NCI-H748 treated with DMSO at 0.1 percent for 48 hours (cell line): ENCODE measurements at places on chromosomes 12 and 14.

DNA sequence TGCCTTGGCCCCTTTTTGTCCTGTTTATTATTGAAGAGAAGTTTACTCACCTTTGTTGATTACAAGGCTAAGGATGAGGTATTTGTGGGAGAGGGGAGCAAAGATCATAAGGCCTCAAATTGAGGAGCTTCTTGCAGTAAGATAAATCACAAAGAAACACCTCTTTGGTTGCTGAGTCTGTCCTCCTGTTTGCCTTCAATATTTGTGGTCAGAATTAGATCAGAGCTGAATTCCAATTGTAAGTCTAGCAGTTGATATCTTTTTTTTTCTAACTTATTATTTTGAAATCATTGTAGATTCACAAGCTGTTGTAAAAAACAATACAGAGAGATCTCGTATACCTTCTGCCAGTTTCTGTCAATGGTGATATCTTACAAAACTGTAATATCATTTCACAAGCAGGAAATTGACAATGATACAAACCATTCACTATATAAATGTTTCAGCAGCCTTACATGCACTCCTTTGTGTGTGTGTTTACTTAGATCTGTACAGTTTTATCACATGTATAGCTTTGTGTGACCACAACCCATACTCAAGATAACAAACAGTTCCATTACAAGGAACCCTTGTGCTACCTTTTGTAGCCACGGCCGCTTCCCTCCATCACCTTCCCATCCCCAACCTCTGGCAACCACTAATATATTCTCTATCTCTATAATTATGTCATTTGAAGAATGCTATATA, 97.4 kb downstream of the KICS2 start:
- peak; percentile 63 for DNase-seq

- no peak for DNase-seq
These were observed 96.6 kb upstream of the PCED1B start for GRCh38 chr12:46982629-46983392.

- DNase-seq = no peak
These were observed 55.5 kb downstream of the STON2 start for GRCh38 chr14:81344481-81345160.

GRCh38 chr12:77584860-77585259, 245.8 kb upstream of the NAV3 start:
- DNase-seq = no peak

DNA sequence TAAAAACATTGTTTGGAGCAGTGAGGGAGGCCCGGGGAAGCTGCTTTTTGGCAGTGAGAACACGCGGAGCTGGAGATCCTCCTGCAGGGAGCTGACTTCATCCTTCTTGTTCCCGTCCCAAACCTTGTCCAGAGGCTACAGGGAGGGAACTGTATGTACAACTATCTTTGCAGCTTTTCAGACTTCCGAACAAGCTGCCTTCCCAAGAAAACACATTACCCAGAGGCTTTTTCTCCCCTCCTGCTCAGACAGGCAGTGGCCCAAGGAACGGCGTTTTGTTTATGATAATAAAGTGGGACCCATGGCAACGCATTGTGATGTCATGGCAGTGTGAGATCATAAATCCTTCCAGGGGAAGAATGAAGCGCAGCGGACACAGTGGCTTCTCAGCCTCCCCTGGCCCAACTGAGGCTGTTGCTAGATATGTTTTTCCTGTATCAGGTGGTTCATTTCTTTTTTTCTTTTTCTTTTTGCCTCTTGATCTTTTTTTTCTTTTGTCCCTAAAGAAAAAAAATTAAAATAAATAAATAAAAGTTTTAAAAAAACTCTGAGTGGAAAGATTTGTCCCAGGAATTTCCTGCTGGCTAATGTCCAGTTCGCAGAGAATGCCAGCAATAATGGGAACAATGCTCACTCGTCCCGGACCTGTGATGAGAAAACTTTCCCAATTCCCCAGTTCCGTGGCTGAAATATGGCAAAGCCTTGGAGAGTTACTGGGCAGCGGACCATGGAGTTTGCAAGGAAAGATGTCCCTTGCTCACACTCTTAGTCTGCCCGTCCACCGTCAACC, 103.4 kb upstream of the MAP1LC3B2 start:
- DNase-seq = no peak

DNA sequence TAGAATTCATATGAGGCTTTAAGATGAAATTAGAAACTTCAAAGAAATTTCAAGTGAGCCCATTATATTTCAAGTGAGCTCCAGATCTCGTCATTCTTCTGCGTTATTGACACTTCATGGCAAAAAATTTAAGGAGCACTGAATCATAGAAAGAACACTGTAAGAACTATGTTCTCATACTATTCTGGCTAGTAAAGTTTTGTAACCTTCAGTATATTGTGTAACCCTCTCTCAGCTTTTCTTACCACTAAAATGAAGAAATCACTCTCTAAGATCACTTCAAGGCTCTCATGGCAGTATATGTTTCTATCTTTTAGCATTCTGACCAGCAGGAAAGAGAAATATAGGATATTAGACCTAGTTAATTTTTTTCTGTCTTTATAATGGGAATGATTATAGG, 6.3 kb downstream of the GPHN start:
- DNase-seq = no peak

DNA sequence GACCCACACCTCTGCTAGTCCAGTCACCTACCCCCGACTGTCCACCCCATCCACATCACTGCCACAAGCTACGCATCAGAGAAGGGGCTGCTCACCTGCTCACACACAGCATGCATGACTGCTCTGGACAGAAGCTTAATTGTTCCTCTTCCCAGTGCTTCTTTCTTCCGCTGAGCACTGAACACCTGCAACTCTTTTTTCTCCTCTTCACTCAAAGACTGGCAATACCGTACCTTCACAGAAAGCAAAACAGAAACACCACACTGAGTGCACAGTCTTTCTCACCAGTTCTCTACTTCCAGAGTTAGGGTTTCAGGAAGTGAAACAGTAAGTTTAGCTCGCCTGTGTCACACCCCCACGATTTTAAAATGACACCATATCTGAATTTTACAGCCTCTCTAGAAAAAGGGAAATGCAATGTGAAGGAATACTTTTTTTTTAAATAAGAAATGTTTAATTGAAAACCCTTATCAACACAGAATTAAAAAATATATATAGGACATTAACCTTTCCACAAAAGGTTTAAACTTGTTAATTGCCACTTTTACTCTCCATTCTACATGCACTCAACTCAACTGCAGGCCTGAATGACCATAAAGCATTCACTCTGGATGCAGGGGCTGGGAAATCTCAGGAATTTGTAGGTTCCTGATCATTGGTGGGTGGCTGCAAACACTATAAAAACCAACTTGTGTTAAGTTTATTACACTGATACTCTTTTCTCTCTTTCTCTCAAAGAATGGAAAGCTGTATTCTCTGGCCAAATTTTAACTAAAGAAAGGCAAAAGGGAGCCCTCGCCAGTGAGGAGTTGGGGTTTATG, 120.0 kb downstream of the PRICKLE1 start:
- no peak for DNase-seq

DNA sequence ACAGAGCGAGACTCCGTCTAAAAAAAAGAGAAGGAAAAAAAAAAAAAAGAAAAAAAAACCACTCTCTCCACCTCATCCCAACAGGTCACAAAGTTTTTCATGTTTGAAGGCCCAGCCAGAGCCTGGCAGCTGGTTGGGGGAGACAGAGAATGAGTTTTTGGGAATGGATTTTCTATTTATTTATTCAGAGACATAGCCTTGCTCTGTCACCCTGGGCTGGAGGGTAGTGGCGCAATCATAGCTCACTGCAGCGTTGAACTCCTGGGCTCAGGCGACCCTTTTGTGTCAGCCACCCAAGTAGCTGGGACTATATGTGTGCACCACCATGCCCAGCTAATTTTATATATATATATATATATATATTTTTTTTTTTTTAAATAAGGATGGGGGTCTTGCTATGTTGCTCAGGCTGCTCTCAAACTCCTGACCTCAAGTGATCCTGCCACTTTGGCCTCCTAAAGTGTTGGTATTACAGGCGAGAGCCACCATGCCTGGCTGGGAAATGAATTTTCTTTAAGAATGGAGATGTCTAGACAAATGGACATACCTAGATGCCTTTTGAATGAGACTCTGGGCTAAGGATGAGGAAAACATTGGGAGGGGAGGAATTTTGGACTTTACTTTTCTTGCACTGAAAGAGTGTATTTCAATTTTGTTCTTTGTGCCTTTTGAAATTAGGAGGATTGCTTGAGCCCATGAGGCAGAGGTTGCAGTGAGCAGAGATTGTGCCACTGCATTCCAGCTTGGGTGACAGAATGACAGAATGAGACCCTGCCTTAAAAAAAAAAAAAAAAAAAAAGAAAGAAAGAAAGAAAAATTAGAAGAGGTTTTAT, 16.9 kb upstream of the PPP1R1A start:
- no peak for DNase-seq

GRCh38 chr12:47554046-47554653, 151.7 kb downstream of the RPAP3 start:
- DNase-seq = no peak

DNA sequence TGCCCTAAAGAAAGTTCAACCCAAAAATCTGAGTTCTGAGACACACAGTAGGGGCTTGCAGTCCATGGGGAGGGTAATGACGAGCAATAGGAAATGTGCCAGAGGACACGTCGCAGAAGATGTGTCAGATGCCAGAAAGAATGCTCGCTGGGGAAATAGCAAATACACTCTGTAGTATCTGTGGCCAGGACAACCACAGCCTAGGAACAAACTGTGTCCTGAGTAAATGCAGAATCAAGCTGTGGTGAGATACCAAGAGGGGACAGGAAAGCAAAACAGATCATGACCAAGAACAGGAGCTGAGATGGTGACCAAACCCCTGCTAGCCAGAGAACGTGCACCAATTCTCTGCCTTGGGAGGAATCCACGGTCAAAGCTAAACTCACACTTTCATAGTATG, 9.1 kb downstream of the CRACR2A start:
- DNase-seq = no peak

DNA sequence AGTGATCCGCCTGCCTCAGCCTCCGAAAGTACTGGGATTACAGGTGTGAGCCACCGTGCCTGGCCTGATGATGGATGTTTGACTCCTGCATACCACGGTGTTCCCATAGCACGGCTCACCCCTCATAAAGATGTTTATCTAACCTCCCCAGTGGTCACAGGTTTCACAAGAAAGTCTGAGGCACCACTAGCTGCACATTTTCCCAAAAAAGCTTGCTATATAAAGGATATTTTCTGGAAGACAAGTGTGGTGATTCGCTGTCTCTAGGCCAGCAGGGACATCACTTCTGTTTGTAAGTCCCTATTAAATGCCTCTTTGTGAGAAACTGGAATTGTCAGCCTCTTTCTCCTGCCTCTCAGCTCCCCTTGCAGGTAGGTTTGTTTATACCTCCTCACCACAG, 18.3 kb downstream of the PLEK2 start:
- DNase-seq = no peak

DNA sequence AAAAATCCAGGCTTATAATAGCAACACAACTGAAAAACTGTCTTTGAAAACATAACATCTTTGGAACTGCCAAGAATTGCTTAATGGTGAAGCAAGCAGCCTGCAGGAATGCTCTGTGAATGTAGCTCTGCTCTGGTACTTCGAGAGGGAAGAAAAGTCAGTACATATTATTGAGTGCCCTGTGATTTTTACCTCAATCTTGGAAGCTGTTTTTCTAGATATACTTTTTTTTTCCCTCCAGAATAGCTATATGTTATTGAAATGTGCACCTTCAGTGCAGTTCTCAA, 508.1 kb downstream of the PCNX1 start:
- no peak for DNase-seq

DNA sequence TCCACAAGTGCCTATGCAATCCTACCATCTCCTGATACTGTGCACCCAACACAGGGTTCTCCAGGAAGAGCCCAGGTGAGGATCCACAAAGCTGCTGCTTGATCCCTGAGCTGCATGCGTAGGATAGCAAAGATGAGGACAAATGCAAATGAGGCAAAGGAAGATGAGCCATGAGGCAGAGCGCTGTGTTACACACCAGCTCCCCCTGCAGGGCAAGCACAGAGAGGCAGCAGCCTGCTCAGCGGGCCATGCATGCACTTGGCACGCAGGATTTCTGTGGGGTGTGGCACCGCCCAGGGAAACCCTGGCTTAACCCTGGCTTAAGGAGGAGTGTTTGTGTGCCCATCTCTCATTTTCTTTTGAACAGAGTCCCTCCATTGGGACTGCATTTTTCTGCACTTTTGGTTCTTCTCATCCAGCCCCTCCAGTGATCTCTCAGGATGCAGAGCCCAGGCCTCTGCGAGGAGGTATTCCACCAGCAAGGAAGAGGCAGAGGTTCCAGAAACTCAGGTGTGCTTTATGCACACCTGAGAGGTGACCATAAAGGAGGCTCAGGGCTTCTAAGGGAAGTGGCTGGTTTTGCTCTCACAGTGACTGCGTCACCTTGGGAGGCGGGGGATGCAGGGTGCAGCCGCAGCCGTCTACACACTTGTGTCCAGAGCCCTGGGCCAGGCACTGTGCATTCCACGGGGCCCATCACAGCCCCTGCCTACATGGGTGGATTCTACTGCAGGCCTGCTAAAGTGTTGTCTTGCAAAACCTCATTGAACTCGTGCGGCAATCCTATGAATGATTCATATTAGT, 973.3 kb upstream of the TMEM132C start:
- peak; percentile 55 for DNase-seq

- DNase-seq = no peak
These were observed 5.9 kb downstream of the TCL1B start for GRCh38 chr14:95692109-95692508.

DNA sequence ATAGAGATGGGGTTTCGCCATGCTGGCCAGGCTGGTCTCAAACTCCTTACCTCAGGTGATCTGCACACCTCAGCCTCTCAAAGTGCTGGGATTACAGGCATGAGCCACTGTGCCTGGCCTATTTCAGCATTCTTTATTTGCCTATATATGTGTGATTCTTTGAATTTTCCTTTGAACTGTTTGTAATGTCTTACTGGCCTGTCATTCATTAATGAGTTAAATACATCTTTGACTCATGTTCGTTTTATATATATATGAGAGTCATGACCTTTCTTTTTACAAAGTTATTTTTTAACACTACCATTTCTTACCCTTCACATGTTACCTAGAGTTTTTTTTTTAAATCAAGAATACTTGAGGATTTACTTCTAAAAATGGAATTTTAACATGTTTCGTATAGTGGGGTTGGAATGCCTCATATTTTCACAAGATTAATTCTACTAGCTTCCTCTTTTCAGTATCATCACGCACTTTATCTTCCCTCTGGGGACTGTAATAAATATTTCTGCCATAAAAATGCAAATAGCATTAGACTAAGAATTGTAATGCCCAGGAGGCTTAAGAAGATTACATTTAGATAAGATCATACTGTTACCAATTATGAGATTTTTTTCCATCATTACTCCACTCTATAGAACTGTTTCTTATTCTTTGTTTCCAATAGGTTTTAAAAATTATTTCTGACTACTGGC, 66.7 kb downstream of the NTN4 start:
- DNase-seq = no peak

GRCh38 chr14:81710232-81710845, 176.7 kb upstream of the SEL1L start:
- DNase-seq = peak; percentile 41

- DNase-seq = no peak
These were observed 1.3 kb downstream of the A2ML1 start for GRCh38 chr12:8823565-8824300.

DNA sequence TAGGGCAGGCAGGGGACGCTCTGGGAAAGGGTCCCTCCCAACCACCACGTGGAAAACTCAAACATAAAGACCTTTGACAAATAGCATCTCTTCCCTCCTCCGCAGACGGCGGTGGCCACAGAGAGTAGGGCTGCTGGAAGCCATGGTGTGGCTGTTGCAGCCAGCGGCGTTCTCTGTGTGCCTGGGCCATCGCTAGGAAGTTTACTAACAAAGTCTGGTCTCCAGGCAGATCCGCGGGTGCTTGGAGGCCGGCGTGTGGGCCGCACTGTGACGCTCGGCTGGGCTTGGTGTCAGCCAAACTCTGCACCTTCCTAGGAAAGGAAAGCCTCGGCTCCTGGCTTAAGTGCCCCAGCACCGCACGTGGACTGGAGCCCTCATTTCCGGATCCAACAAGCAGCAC, 65.6 kb downstream of the CCDC88C start:
- DNase-seq = no peak
